ENCODE measurements at places on chromosomes 11 and 22.

GRCh38 chr11:122797651-122798050 lies 40.6 kb upstream of the CRTAM start:
- no peaks in the 10 kb centered on the region for H3K27me3 ChIP-seq
- no peaks in the 10 kb centered on the region for H3K36me3 ChIP-seq
- no peak for DNase-seq
- no peak overlapping the region for H3K27ac ChIP-seq
- H3K4me3 ChIP-seq, result no peak overlapping the region

DNA sequence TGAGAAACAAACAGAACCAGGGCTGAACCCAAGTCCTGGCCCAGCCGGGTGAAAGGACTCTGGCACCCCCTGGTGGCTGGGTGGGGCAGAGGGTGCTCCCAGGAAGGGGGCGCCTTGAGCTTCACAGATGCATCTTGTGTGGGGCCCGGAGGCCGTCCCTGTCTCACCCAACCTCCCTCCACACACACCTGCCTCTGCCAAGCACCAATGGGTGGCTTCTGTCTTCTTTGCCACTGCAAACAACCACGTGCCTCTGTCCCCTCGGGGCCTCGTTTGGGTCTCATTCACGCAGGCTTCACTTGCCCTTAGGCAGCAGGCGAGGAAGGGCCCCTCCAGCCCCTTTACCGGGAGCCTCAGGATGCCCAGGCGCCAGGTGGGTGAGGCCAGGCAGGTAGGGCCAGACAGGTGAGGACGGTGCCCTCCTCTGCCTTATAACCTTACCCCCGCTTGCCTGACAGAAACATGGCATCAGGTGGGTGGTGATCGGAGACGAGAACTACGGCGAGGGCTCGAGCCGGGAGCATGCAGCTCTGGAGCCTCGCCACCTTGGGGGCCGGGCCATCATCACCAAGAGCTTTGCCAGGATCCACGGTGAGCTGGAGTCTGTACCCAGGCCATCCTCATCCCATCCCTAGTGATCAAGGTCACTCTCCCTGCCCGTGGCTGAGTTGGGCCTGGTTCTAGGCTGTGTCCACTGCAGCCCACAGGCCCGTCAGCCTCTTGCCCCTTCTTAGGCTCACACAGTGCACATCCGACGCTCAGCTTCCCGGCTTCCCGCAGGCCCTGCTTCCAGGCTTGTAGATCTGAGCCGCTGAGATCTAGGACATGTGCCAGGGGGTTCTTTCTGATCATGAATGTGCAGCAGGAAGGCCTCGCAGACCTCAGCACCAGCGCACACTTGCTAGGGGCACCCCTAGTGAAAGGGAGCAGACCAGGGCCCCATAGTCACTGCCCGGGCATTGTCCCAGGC lies 17.2 kb downstream of the POLR3H start:
- H3K4me3 ChIP-seq, result no peak overlapping the region
- peaks cover 29% of the 10 kb centered on the region for H3K36me3 ChIP-seq
- H3K27me3 ChIP-seq, result no peaks in the 10 kb centered on the region
- peak; percentile 36 for DNase-seq

DNA sequence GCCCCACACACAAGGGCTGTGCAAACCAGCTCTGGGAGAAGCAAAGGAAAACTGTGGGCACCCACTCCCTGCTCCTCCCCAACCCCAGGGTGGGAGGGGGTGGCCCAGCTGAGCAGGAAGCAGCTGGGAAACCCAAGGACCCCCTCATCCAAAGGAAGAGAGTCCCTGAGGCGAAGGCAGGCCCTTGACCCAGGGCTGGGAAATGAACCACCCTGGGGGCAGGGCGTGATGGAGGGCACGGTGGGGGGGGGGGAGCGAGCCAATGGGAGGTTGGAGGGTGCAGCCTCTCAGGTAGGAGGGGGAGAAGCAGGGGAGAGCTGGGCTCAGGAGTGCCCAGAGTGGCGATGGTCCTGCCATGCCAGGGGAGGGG lies 16.8 kb downstream of the SCN4B start:
- H3K4me3 ChIP-seq, result no peak overlapping the region
- no peaks in the 10 kb centered on the region for H3K36me3 ChIP-seq
- H3K27ac ChIP-seq, result no peak overlapping the region
- no peaks in the 10 kb centered on the region for H3K27me3 ChIP-seq
- H3K4me1 ChIP-seq, result no peaks in the 10 kb centered on the region
- no peak for DNase-seq

DNA sequence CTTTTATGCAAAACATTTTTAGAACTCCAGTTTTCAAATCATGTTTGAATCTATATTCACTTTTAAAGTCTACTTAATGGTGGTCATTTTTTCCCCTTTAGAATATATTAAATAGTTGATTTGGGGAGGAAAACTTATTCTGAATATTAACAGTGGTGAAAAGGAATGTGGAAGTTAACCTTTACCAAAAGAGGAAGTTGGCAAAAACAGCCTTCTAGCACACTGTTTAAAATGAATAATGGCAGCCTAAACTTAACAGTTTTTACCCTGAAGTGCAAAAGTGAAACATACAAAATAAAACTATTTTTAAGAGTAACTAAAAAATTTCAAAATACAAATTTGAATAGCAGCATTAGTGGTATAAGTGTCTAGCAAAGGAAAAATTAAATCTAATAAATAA lies 86.4 kb downstream of the GRK3 start:
- no peak overlapping the region for H3K4me3 ChIP-seq
- no peaks in the 10 kb centered on the region for H3K27me3 ChIP-seq
- no peak for DNase-seq
- H3K36me3 ChIP-seq, result no peaks in the 10 kb centered on the region
- H3K27ac ChIP-seq, result no peak overlapping the region
- H3K4me1 ChIP-seq, result no peaks in the 10 kb centered on the region

GRCh38 chr11:32028201-32028600 lies 62.7 kb upstream of the RCN1 start:
- no peaks in the 10 kb centered on the region for H3K4me1 ChIP-seq
- H3K27me3 ChIP-seq, result no peaks in the 10 kb centered on the region
- no peak overlapping the region for H3K27ac ChIP-seq
- no peak overlapping the region for H3K4me3 ChIP-seq
- no peak for DNase-seq

- H3K27me3 ChIP-seq, result no peaks in the 10 kb centered on the region
- no peak for DNase-seq
- H3K27ac ChIP-seq, result no peak overlapping the region
- H3K36me3 ChIP-seq, result peaks cover 23% of the 10 kb centered on the region
- no peaks in the 10 kb centered on the region for H3K4me1 ChIP-seq
- no peak overlapping the region for H3K4me3 ChIP-seq
Observed at GRCh38 chr11:70352601-70353000, 45.7 kb upstream of the CTTN start.

- H3K4me1 ChIP-seq, result peaks cover 7% of the 10 kb centered on the region
- H3K36me3 ChIP-seq, result no peaks in the 10 kb centered on the region
- H3K27me3 ChIP-seq, result no peaks in the 10 kb centered on the region
- DNase-seq, result no peak
- H3K27ac ChIP-seq, result no peak overlapping the region
- no peak overlapping the region for H3K4me3 ChIP-seq
Observed at GRCh38 chr22:39941601-39942000, 18.6 kb upstream of the TMA7B start.

- H3K4me3 ChIP-seq, result peak within 1 kb of the TSS; percentile 45
- H3K27me3 ChIP-seq, result no peaks in the 10 kb centered on the region
- DNase-seq, result no peak
- no peak within 1 kb of the TSS for H3K27ac ChIP-seq
- peaks cover 13% of the 10 kb centered on the region for H3K4me1 ChIP-seq
Observed at GRCh38 chr11:93850594-93851018, at the start of gene VSTM5. Gene VSTM5, minus strand, starts transcription at chr11:93850618. Its CDS starts 116 bp downstream, at chr11:93850502.

GRCh38 chr22:44926124-44926475 lies 83.7 kb downstream of the PHF21B start:
- no peaks in the 10 kb centered on the region for H3K27me3 ChIP-seq
- H3K4me3 ChIP-seq, result no peak overlapping the region
- no peak for DNase-seq
- no peaks in the 10 kb centered on the region for H3K4me1 ChIP-seq
- no peak overlapping the region for H3K27ac ChIP-seq
- H3K36me3 ChIP-seq, result no peaks in the 10 kb centered on the region

Measured in body of pancreas (tissue), 4 donors.